CD4-positive, alpha-beta T cell treated with Interleukin-12 subunit alpha and Interleukin-12 subunit beta, for 1 hour (primary cell): ENCODE measurements at places on chromosomes 2 and 18.

DNA sequence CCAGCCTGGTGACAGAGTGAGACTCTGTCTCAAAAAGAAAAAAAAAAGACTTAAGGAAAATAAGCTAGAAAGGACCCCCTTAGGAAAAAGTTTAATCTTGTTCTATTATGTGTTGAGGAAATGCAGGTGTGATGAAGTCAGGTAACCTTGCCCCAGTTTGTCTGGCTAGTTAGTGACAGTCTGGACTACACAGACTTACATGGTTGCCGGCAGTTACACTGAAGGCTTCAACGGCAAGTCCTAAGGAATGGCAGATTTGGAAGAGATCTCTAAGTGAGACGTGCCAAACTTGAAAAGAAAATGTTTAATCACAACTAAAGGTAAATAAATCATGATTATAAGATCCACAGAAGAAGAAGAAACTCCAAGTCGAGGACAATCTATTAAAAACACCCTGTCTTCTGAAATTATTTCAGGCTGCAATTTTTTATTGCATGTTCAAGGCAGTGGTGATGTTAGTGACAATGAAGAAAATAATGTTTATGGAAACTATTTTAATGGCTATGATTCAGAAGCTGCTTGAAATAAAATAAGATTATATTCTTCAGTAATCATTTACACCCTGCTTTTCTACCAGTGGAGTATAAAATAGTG, 84.2 kb downstream of the TTC27 start:
- no peak for DNase-seq

DNA sequence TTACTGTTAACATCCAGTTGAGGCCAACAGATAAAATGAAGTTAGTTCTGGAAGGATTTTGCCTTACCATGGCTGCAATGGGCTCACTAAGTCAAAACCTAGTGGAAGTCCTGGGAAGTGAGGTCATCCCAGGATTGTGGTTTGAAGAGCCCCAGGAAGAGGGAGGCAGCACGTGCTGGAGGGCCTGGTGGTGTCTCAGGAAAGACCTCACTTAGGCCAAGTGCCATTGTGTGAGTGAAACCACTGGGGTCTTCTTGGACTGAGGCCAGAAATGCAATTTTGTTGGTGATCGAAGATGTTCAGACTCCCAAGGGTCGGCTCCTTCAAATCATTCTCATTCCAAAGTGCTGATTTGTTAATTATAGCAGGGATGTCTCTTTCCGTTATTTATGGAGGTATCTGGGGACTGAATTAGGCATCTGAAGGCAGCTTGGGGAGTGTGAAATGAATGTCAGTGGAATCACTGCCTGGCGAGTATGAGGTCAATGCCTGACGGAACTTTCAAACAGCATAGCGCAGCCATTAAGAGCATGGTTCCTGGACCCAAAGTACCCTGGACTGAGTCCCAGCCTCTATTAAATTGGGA, 60.0 kb downstream of the IL1R2 start:
- no peak for DNase-seq

DNA sequence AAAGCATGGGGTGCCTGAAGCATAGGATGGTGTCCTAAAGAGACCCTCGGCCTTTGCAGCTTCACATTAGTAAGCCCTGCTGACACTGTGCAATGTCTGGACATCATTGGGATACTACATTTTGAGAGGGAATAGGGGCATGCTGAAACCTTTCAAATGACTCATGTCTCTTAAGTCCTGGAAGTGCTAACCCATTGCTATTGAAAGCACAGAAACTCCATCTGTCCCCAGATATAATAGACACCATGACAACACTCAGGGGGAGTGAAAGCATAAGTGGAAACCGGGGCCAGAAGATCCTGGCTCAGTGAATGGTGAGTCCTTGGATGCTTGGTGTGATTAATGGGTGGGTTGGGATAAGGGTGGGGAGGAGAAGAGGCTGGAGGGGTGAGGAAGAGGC, 595.5 kb upstream of the ID2 start:
- no peak for DNase-seq

- no peak for DNase-seq
These were observed 296.2 kb upstream of the SMIM21 start for GRCh38 chr18:75723521-75724340.

DNA sequence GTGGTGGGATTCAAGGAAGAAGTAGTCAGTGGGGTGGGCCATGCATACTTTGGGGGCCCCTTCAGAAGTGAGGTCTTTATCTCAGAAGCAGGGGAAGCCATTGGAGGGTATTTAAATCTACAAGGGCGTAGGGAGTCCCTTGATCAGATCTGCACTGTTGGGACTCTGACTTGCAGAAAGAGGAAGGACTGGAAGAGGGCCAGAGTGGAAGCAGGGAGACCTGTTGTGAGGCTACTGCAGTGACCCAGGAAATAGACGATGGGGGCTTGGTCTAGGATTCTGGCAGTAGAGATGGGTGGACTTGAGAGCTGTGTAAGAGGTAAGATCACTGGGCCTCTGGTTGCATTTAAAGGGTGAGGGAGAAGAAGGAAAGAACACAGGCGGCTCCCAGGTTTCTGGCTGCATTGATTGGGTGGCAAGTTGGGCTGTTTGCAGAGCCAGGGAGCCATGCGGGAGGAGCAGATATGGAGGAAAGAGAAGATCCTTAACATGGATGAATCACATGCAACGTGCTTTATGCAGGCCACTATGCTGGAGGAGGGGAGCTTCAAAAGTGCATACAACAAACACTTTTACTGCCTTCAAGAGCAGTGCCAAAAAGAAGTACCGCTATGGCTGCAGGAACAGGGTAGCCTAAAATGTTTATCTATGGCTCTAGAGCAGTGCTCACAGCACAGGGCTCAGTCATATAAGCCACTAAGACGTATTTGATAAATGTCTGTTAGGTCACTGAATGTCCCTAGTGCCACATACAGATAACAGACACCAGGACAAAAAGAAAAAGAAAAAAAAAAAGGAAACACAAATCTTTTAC, 2.3 kb downstream of the SFXN5 start:
- no peak for DNase-seq

GRCh38 chr2:165408186-165408585, 61.3 kb upstream of the CSRNP3 start:
- no peak for DNase-seq

GRCh38 chr2:201383136-201383535, 26.0 kb upstream of the FLACC1 start:
- DNase-seq, result no peak

GRCh38 chr2:173457366-173457765, 102.7 kb downstream of the CDCA7 start:
- no peak for DNase-seq

DNA sequence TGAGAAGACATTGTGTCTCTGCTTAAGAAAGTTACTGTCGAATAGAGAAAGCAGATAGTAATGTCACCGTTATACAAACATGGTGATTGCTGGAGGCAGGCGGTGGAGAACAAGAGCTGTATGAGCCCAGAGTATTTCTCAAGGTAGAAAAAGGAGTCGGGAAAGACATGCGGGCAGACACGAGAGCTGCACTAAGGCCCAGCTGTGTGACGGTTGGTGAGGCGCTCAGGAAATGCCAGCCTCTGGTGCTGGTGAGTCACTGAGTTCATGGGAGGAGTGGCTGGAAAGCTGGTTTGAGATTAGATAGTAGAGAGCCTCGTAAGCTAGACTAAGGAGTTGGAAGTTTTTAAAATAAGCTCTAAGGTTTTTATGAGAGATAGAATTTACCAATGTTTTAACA, 390.9 kb upstream of the TRIB2 start:
- no peak for DNase-seq

DNA sequence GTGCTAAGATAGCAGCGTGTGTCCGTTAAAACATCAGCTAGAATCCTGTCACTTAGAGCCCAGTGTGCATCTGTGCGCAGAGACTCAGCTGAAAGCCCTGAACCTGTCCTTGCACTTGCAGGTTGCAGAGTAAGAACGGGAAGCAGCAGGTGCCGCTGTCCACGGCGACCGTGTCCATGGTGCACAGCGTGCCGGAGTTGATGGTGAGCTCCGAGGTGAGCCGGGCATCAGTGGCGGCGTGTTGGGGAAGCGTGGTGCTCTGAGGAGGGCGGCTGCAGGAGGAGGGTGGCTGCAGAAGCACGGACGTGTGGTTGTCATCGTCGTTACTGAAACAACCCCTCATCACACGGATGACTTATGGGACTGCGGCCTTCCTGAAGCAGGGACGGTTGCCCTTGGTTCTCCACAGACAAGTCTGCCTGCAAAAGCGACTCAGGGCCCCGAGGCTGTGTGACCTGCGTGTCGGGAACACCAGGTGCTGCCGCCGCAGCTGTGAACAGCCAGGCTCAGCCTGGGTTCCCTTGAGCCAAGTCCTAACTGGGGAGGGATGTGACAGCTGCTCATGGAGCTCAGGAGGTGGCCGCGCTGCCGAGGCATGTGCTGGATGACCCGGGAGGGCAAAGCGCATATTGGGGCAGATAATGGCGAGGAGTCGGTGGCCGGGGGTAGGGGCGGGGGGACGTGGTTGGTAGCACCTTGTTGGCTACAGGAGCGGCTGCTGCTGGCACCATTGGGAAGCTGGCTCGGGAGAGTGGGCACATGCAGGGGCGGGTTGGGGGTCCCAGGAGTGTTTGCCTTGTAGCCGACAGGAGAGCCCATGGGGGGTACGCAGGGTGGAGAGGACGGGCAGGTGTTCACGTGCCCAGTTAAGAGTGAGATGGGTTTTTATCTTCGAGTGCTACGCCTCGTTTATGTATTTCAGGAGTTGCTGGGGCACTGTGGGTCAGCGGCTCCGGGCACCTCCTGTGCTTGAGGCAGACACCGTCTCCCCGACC, 16.6 kb downstream of the CTDP1 start:
- no peak for DNase-seq

- peak; percentile 39 for DNase-seq
These were observed 199.6 kb downstream of the HRH4 start for GRCh38 chr18:24659827-24660720.

GRCh38 chr18:37419866-37420265, 145.7 kb downstream of the CELF4 start:
- DNase-seq, result no peak

- DNase-seq, result no peak
These were observed 66.0 kb upstream of the ACSL3 start for GRCh38 chr2:222794585-222795449.

GRCh38 chr18:37294951-37295350, 270.6 kb downstream of the CELF4 start:
- no peak for DNase-seq

GRCh38 chr2:226136739-226137138, 662.9 kb downstream of the IRS1 start:
- DNase-seq, result peak; percentile 4

DNA sequence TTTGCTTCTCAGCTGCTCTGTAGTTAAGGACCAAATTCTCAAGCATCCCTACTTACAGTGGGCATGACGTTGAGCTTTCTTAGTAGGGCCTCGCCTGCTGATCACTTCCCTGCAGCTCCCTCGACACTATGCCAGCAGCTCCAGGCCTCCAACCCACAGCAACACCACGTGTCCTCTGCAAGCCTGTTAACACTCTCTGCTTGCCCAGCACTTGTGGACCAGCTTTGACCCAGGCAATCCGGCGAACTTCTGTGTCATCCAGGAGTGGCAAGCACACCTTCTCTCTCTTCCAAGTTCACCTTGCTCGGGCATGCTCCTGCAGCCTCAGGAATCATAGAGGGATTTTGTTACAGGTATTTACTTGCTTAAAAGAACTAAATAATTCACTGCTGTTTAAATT, 138.6 kb upstream of the FHL2 start:
- DNase-seq, result no peak

GRCh38 chr18:76546436-76546835, 51.4 kb upstream of the ZNF516 start:
- DNase-seq, result no peak

DNA sequence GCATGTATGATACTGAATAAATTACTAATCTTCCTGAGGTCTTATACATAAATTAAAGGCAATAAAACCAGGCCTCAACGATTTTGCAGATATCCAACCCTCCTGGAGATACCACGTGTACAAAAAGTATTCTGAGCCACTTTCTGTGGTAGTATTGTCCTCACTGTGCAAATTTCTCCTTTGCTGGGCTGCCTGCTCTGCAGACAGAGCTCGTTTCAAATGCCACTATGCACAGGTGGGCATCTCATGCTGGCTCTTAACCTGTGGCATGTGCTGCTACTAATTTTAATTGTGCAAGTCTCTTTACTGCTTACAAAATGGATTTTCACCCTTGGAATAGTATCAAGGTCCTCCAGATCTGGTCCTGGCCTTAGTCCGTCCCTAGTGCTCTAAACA, 66.4 kb upstream of the SLC16A14 start:
- no peak for DNase-seq

DNA sequence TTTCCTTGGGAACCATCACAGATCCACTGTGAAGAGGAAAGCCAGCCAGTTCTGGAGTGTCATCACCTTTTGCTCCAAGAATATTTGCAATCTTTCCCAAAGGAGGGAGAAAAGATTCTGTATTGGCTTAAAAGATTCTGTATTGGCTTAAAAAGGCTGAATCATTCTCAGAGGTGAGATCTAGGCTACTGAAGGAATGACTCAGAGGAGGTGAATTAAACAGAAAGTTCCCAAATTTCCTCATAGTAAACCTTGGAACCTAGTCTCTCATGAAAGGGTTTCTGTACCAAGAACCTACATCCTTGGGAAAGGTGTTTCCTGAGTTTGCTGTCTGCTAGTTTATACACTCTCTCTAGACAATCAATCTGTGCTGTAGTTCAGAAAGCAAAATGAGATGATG, 34.1 kb upstream of the GRB14 start:
- DNase-seq, result no peak

DNA sequence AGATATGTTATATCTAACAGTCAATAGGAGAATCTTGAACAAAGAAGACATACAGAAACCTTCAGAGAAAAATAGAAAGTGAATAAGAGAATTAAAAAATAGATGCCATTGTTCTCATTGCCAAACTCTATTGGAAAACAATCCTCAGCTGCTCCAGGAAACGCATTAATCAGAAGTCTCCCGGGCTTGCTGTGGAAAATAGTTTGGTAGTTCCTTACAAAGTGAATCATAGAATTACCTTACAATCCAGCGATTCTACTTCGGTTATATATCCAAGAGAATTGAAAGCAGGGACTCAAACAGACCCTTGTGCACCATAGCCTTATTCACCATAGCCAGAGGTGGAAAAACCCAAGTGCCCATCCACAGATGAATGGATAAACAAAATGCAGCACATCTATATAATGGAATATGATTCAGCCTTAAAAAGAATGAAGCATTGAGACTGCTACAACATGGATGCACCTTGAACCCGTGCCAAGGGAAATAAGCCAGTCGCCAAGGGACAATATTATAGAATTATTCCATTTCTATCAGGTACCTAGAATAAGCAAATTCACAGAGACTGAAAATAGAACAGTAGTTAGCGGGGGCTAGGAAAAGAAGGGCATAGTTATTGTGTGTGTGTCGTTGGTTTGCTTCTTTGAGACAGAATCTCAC, 21.9 kb upstream of the CHRNA1 start:
- DNase-seq, result no peak

- no peak for DNase-seq
These were observed 343.4 kb downstream of the GPD2 start for GRCh38 chr2:156779416-156780120.
